ENCODE measurements at places on chromosomes 1 and 21. TPM values are rescaled to one million over a fixed set of nuclear protein-coding genes. Genes with fewer than 3 reads are reported as not detected.

The KRTAP12-2 gene
- total RNA-seq = not detected

The SPRR3 gene
- total RNA-seq = not detected

- DNase-seq = peak; percentile 39
- no peak overlapping the region for H3K27ac ChIP-seq
- peaks cover 15% of the 10 kb centered on the region for H3K4me1 ChIP-seq
These were observed 177.8 kb upstream of the KLHDC7A start for GRCh38 chr1:18302788-18303413.

GRCh38 chr1:21647431-21648351, 21.5 kb downstream of the RAP1GAP start:
- H3K27me3 ChIP-seq = peaks cover 33% of the 10 kb centered on the region
- no peaks in the 10 kb centered on the region for H3K36me3 ChIP-seq
- peak; percentile 93 for DNase-seq

GRCh38 chr1:117702654-117703053, 96.8 kb downstream of the TENT5C start:
- no peaks in the 10 kb centered on the region for H3K27me3 ChIP-seq
- H3K4me1 ChIP-seq = peaks cover under 1% of the 10 kb centered on the region
- DNase-seq = no peak
- H3K4me3 ChIP-seq = no peak overlapping the region
- H3K36me3 ChIP-seq = no peaks in the 10 kb centered on the region
- no peak overlapping the region for H3K27ac ChIP-seq

DNA sequence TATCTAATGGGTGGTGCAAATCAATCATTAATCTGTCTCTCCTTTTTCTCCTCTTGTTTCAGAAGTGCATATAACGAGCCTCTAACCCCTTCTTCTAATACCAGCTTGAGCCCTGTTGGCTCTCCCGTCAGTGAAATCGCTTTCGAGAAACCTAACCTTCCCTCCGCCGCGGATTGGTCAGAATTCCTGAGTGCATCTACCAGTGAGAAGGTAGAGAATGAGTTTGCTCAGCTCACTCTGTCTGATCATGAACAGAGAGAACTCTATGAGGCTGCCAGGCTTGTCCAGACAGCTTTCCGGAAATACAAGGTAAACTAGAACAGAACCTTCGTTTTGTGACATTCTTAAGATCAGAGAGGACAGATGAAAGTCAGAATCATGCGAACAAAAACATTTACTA, 25.3 kb upstream of the VAMP3 start:
- no peak for DNase-seq
- H3K4me3 ChIP-seq = no peak overlapping the region
- no peaks in the 10 kb centered on the region for H3K4me1 ChIP-seq
- H3K27me3 ChIP-seq = no peaks in the 10 kb centered on the region
- H3K27ac ChIP-seq = no peak overlapping the region

- H3K4me3 ChIP-seq = no peak overlapping the region
- no peaks in the 10 kb centered on the region for H3K36me3 ChIP-seq
- no peaks in the 10 kb centered on the region for H3K4me1 ChIP-seq
- no peak overlapping the region for H3K27ac ChIP-seq
These were observed 6.7 kb downstream of the NCDN start for GRCh38 chr1:35564037-35564883.

- no peak overlapping the region for H3K4me3 ChIP-seq
- H3K4me1 ChIP-seq = no peaks in the 10 kb centered on the region
- no peaks in the 10 kb centered on the region for H3K36me3 ChIP-seq
These were observed 152.7 kb upstream of the COL6A1 start for GRCh38 chr21:45828580-45829570.

DNA sequence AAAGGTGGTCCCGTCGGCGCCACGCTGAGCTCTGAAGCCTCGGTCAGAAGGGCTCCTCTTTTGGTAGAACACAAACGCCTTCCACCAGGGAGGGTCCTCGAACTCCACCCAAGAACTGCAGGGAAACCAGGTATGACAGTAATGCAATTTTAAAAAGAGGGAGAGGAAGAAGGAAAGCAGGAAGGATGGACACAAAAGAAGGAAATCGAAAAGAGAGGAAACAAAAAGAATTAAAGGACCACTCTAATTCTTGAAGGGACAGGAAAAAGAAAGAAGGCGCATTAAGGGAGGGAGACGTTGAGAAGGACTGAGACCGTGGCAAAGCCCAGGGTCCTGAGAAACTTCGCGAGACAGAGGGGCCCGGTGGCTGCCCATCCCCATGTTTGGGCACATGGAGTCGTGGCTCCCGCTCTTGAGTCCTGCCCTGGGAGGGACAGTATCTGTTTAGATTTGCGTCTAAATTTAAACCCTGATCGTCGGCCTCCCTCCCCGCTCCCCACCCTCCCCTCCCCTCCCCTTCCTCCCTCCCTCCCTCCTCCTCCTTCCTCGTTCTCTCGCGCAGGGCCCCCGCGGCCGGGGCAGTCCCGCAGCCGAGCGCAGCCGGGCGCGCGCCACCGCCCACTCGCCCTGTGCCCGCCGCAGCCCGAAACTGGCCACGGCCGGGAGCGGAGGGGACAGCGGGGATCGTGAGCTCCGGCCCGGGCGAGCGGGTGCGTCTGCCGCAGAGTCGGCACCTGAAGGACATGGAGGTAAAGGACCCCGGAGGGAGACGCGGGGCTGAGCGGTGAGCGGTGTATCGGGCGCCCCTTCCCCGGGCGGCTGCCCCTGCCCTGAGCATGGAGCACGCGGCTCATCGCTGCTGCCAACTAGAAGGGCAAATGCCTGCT, at the start of gene RCSD1:
Gene RCSD1 (plus strand): TSS at position 552 of the 887 bp plus-strand sequence. CDS start 192 bp downstream, at position 744.
- no peak within 1 kb of the TSS for H3K27ac ChIP-seq
- H3K4me3 ChIP-seq = peak within 1 kb of the TSS; percentile 56
- H3K27me3 ChIP-seq = peaks cover 75% of the 10 kb centered on the region

- no peak for DNase-seq
- no peak overlapping the region for H3K27ac ChIP-seq
- H3K36me3 ChIP-seq = no peaks in the 10 kb centered on the region
- H3K4me3 ChIP-seq = no peak overlapping the region
- peaks cover 35% of the 10 kb centered on the region for H3K4me1 ChIP-seq
These were observed 29.4 kb upstream of the PEX10 start for GRCh38 chr1:2441746-2442145.

GRCh38 chr1:178034676-178035075, 59.2 kb upstream of the RASAL2 start:
- H3K4me1 ChIP-seq = peaks cover 5% of the 10 kb centered on the region
- H3K27ac ChIP-seq = no peak overlapping the region
- H3K36me3 ChIP-seq = no peaks in the 10 kb centered on the region

- peaks cover 33% of the 10 kb centered on the region for H3K4me1 ChIP-seq
- H3K27me3 ChIP-seq = no peaks in the 10 kb centered on the region
- no peaks in the 10 kb centered on the region for H3K36me3 ChIP-seq
- H3K4me3 ChIP-seq = no peak overlapping the region
These were observed 51.0 kb downstream of the LAMC2 start for GRCh38 chr1:183237046-183237445.

GRCh38 chr1:184637664-184638240, 116.9 kb downstream of the EDEM3 start:
- H3K4me1 ChIP-seq = peaks cover 33% of the 10 kb centered on the region
- H3K36me3 ChIP-seq = no peaks in the 10 kb centered on the region
- H3K27me3 ChIP-seq = no peaks in the 10 kb centered on the region
- DNase-seq = no peak

GRCh38 chr1:184114818-184115398, 63.4 kb downstream of the TSEN15 start:
- H3K36me3 ChIP-seq = no peaks in the 10 kb centered on the region
- no peak overlapping the region for H3K4me3 ChIP-seq
- no peak for DNase-seq
- no peaks in the 10 kb centered on the region for H3K4me1 ChIP-seq

DNA sequence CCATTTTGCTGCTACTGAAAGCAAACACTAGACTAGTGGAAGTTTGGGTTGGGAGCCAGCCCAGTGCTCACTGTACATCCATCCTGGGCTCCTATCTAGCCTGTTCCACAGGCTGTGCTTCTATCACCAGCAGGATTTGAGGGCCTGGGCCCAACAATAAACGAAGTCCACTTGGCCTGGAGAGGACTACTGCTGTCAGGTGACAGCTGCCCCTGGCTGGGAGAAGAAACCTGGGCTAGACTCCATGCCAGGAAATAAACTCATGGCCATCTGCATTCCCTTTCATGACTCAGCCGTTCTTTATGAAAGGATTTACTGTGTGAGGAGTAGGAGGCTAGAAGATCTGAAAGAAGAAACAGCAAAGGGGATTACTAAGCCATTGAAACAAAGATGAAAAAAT, 35.5 kb downstream of the COLGALT2 start:
- H3K27ac ChIP-seq = peak overlapping the region; percentile 56
- DNase-seq = peak; percentile 63
- H3K36me3 ChIP-seq = no peaks in the 10 kb centered on the region
- peak overlapping the region; percentile 4 for H3K4me3 ChIP-seq
- no peaks in the 10 kb centered on the region for H3K27me3 ChIP-seq

All from neural progenitor cell (in vitro differentiated cells).